ENCODE measurements at places on chromosomes 12 and 14.

GRCh38 chr14:58426670-58427280 lies 556 bp downstream of the TIMM9 start:
- H3K27me3 ChIP-seq = no peaks in the 10 kb centered on the region
- no peaks in the 10 kb centered on the region for H3K4me1 ChIP-seq
- DNase-seq = no peak
- no peak overlapping the region for H3K27ac ChIP-seq
- no peaks in the 10 kb centered on the region for H3K36me3 ChIP-seq
- H3K4me3 ChIP-seq = peak overlapping the region; percentile 80

- H3K36me3 ChIP-seq = no peaks in the 10 kb centered on the region
- H3K27me3 ChIP-seq = no peaks in the 10 kb centered on the region
- no peak overlapping the region for H3K4me3 ChIP-seq
- DNase-seq = no peak
These were observed 7.3 kb downstream of the GUCY2C start for GRCh38 chr12:14689144-14689543.

GRCh38 chr12:89950421-89950820 lies 241.8 kb upstream of the ATP2B1 start:
- H3K36me3 ChIP-seq = no peaks in the 10 kb centered on the region
- H3K27me3 ChIP-seq = no peaks in the 10 kb centered on the region
- no peak for DNase-seq
- no peak overlapping the region for H3K27ac ChIP-seq
- no peak overlapping the region for H3K4me3 ChIP-seq

DNA sequence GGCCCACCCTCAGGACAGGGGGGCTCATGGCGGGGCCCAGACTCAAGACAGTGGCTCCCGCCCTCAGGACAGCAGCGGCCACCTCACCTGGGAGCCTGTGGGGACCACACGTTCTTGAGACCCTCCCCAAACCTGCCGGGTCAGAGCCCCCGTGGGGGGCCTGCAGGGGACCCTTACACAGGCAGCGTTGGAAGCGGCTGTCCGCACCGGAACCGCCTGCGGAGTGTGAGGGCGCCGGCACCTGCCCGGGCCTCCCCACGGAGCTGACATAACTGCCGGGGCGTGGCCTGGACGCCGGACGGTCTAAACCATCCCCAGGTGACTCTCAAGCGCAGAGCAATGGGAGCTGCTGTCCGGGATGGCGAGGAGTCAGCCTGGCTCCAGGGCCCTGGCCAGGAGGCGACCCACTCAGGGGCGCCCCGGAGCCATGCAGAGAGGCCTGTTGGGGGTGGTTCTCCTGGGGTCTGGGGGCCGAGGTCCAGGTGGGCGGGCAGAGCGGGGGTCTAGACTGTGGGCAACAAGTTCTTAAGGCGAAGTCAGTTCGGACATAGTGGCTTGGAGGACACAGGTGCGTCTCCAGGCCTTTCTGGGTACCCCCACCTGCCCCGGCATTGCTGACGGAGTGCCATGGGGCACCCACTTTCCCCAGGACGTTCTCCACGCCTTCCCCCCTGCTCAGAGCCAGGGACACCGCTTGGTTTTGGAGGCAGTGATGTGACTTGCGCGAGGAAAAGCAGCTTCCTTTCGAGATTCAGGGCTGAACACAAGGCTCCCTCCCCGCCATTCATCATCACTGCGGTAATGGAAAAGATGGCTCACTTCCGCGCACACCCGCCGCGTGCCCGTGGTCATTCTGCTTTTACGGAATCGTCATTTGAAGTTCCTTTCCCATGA lies 23.2 kb downstream of the GALNT9 start:
- H3K27ac ChIP-seq = no peak overlapping the region
- no peaks in the 10 kb centered on the region for H3K4me1 ChIP-seq
- no peak overlapping the region for H3K4me3 ChIP-seq
- no peaks in the 10 kb centered on the region for H3K36me3 ChIP-seq
- no peaks in the 10 kb centered on the region for H3K27me3 ChIP-seq

GRCh38 chr14:74948228-74949175 lies 6.9 kb downstream of the PGF start:
- no peaks in the 10 kb centered on the region for H3K36me3 ChIP-seq
- H3K27ac ChIP-seq = no peak overlapping the region
- H3K27me3 ChIP-seq = no peaks in the 10 kb centered on the region
- DNase-seq = no peak

DNA sequence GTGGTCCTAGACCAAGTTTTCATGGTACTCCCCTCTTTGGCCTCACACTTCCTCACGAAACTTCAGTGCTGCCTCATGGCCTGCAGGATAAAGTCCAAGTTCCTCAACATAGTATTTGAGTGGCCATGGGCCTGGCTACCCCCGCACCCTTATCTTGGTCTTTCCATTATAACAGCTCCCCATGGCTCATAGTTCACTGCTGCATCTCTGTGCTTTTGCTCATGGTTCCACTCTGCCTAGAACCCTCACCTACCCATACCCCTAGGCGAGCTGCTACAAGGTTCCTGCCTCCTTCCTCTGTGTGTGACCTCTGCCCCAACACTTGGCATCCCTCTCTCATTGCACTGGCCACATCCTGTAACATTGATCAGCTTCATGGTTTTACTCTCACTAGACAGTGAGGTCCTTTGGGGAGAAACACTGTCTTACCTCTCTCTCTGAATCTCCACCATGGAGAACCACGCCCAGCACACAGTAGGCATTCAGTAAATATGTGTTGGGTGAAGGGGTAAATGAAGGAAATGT lies 158.9 kb downstream of the GPR65 start:
- no peaks in the 10 kb centered on the region for H3K36me3 ChIP-seq
- H3K4me3 ChIP-seq = no peak overlapping the region
- no peak for DNase-seq
- H3K4me1 ChIP-seq = no peaks in the 10 kb centered on the region
- no peak overlapping the region for H3K27ac ChIP-seq

- no peak overlapping the region for H3K4me3 ChIP-seq
- no peak for DNase-seq
- H3K36me3 ChIP-seq = no peaks in the 10 kb centered on the region
- H3K27me3 ChIP-seq = no peaks in the 10 kb centered on the region
These were observed 171.3 kb downstream of the TTC7B start for GRCh38 chr14:90644882-90645281.

DNA sequence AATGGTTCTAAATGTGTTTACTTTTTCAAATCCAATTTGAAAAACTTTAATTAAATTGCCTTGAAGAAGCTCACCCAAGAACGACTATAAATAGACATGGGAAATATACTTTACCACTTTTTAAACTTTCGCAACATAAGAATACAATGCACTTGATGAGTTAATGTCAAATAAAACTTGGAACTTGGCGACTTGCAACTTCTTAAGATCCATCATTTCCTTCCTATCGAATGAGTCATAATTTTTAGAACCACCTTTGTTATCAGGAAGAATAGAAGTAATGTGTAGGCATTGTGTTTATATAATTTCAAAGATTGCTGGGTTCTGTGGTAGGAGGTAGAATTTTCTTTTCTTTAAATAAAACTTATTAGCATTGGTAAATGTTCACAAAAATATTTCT lies 1417.4 kb upstream of the FLRT2 start:
- H3K27me3 ChIP-seq = no peaks in the 10 kb centered on the region
- no peak overlapping the region for H3K27ac ChIP-seq
- no peak overlapping the region for H3K4me3 ChIP-seq

DNA sequence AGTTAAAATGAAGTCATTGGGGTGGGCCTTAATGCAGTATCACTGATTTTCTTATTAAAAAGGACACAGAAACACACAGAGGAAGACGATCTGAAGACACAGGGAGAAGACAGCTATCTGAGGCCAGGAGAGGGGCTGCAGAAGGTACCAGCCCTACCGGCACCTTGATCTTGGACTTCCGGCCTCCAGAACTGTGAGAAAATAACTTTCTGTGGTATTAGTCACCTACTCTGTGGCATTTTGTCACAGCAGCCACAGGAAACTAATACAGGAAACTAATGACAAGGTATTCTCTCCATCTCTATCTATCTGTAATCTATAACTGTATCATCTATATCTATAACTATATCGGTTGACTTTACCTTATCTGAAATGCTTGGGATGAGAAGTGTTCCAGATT lies 1149.5 kb downstream of the BCL11B start:
- H3K27me3 ChIP-seq = no peaks in the 10 kb centered on the region
- no peak overlapping the region for H3K27ac ChIP-seq
- no peaks in the 10 kb centered on the region for H3K4me1 ChIP-seq
- H3K4me3 ChIP-seq = no peak overlapping the region
- DNase-seq = no peak

GRCh38 chr12:124687917-124688316 lies 120.5 kb upstream of the NCOR2 start:
- H3K36me3 ChIP-seq = no peaks in the 10 kb centered on the region
- H3K27me3 ChIP-seq = no peaks in the 10 kb centered on the region
- no peak overlapping the region for H3K27ac ChIP-seq
- no peak for DNase-seq
- H3K4me3 ChIP-seq = no peak overlapping the region
- no peaks in the 10 kb centered on the region for H3K4me1 ChIP-seq

DNA sequence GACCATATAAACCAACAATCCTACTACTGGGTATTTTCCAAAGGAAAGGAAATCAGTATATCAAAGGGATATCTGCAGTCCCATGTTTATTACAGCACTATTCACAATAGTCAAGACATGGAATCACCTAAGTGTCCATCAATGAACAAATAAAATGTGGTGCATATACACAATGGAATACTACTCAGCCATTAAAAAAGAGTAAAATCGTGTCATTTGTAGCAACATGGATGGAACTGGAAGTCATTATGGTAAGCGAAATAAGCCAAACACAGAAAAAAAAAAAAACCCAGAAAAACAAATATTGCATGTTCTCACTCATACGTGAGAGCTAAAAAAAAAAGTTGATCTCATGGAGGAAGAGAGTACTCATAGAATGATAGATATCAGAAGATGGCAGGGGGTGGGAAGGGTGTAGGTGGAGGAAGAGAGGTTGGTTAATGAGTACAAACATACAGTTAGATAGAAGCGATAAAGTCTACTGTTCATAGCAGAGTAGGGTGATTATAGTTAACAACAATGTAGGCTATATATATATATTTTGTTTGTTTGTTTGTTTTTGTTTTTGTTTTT lies 49.3 kb downstream of the BCAT1 start:
- no peak overlapping the region for H3K4me3 ChIP-seq
- H3K4me1 ChIP-seq = 0 out of 2 replicates have a peak, but pooled peaks cover 2% of the 10 kb centered on the region
- no peaks in the 10 kb centered on the region for H3K27me3 ChIP-seq
- H3K36me3 ChIP-seq = no peaks in the 10 kb centered on the region
- no peak for DNase-seq
- no peak overlapping the region for H3K27ac ChIP-seq

- H3K27ac ChIP-seq = no peak overlapping the region
- peaks cover 1% of the 10 kb centered on the region for H3K4me1 ChIP-seq
- no peaks in the 10 kb centered on the region for H3K27me3 ChIP-seq
- H3K4me3 ChIP-seq = no peak overlapping the region
- DNase-seq = no peak
These were observed 83.9 kb downstream of the PAPOLA start for GRCh38 chr14:96586056-96586455.

- DNase-seq = no peak
- no peak overlapping the region for H3K4me3 ChIP-seq
- H3K27me3 ChIP-seq = no peaks in the 10 kb centered on the region
- no peaks in the 10 kb centered on the region for H3K36me3 ChIP-seq
These were observed 97.3 kb downstream of the EXOC5 start for GRCh38 chr14:57171363-57171762.

- H3K36me3 ChIP-seq = no peaks in the 10 kb centered on the region
- no peaks in the 10 kb centered on the region for H3K27me3 ChIP-seq
- H3K27ac ChIP-seq = no peak overlapping the region
- no peak overlapping the region for H3K4me3 ChIP-seq
- no peak for DNase-seq
- no peaks in the 10 kb centered on the region for H3K4me1 ChIP-seq
These were observed 170.3 kb downstream of the GRIN2B start for GRCh38 chr12:13811061-13811460.

DNA sequence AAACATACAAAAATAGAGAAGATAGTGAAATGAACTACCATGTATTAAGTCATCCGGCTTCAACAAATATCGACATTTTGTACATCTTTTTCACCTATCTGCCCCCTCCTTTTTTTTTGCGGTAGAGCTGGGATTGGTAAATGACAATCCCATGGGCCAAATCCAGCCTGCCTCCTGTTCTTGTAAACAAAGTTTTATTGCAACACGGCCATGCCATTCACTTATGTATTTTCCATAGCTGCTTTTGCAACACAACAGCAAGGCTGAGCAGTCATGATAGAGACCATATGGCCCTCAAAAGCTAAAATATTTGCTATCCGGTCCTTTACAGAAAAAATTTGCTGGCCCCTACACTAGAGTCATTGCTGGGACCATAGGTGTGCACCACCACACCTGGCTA lies 58.1 kb upstream of the PLEKHG3 start:
- H3K27ac ChIP-seq = no peak overlapping the region
- H3K36me3 ChIP-seq = no peaks in the 10 kb centered on the region
- no peak overlapping the region for H3K4me3 ChIP-seq
- peaks cover 6% of the 10 kb centered on the region for H3K4me1 ChIP-seq

DNA sequence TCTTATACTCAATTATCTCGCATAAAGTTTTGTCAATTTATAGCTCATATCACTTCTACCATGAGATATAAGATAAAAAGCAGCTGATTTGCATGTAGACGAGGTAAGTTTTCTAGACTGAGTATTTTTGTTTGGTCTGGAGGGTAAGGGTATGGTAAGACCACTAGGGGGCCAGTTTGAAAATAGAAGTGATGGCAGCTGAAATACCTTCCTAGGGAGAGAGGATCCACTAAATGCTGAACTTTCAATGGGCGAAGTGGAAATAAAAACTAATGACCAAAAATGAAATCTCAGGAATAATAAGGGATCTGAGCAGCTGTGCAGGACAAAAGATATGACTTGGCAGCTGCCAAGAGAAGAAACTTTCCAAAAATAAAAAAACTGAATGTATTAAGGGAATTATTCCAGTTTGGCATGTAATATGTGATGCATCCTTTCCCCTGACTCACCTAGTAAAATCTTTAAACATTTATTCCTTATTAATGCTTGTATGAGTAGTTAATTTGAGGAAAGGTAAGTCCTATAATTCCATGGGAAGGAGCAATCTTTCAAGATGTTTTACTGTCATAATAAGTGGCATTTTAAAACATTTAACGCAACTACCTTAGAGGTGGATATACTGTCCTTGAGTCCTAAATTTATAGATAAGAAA lies 754.5 kb downstream of the C12orf50 start:
- DNase-seq = peak; percentile 2
- no peak overlapping the region for H3K4me3 ChIP-seq
- no peaks in the 10 kb centered on the region for H3K4me1 ChIP-seq
- no peak overlapping the region for H3K27ac ChIP-seq
- H3K27me3 ChIP-seq = no peaks in the 10 kb centered on the region
- H3K36me3 ChIP-seq = no peaks in the 10 kb centered on the region

DNA sequence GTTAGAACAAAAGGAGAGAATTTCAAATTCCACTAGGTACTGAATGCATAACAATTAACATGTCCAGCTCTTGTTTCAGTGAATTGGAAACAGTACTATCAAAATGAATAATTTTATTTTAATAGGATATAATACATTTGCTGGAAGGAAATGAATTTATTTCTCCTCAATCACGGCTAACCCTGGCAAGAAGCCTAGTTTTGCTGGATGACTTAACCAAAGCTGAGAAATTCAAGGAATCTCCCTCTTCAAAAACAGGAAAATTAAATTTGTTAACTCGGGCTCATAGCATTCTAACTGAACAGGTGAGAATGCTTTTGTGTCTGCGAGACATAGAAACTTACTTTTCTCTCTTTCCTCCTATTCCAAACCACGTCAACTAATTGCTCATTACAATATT lies 163.5 kb upstream of the NEDD1 start:
- H3K4me3 ChIP-seq = no peak overlapping the region
- no peak for DNase-seq
- no peaks in the 10 kb centered on the region for H3K4me1 ChIP-seq
- no peak overlapping the region for H3K27ac ChIP-seq
- no peaks in the 10 kb centered on the region for H3K36me3 ChIP-seq
